ENCODE measurements at places on chromosomes 5 and 9. TPM values are rescaled to one million over a fixed set of nuclear protein-coding genes. Genes with fewer than 3 reads are reported as not detected.

DNA sequence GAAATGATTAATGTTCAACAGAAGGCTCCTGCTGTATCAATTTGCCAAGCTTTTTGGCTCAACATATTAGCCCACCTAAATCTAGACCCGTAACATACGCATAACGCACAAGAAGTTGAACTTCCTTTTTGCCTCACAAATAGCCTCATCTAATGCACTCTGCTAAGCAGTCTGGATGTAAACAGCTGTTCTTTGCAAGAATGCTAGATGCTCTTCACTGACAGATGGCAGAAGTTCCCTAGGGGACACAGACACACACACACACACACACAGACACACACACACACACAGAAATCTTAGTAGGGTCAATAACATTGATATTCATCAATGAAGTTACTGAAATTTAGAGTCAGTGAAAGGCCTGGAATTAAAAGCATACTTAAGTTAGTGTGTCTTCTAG is 13.2 kb upstream of the PCA3 start:
- peak; percentile 51 for DNase-seq

DNA sequence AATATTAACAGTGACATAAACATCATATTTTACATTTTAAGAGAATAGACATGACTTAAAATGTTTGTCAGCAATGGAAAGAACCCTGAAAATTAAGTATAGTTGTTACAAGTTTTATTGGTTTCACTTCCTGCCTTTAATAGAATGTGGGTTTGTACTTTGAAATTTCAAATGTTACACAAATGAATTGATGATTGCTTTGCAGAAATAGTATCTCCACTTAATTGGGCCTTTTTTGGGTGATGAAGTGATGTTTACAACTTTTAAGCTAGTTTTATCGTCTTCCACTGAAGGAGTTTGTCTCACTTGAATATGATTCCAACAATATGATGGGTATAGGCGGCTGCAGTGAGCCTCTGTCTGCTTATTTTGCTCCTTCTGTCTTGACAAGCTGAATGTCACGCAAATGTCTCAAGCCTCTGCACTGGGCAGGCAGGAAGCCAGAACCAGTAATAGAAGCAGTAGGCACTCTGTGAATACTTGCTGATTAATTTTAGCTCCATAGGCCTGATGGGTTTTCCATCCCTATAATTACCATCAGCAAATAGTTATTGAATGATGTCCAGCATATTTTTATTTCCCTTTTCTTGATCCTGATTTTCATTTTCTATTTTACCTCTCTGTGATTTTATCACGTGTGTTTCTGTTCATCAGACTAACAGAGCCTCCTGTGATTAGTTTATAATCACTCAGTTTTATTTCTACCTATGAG is 10.6 kb upstream of the NR3C1 start:
- peak; percentile 70 for DNase-seq

- no peak for DNase-seq
These were observed 187.8 kb downstream of the FANCC start for GRCh38 chr9:95129476-95130291.

DNA sequence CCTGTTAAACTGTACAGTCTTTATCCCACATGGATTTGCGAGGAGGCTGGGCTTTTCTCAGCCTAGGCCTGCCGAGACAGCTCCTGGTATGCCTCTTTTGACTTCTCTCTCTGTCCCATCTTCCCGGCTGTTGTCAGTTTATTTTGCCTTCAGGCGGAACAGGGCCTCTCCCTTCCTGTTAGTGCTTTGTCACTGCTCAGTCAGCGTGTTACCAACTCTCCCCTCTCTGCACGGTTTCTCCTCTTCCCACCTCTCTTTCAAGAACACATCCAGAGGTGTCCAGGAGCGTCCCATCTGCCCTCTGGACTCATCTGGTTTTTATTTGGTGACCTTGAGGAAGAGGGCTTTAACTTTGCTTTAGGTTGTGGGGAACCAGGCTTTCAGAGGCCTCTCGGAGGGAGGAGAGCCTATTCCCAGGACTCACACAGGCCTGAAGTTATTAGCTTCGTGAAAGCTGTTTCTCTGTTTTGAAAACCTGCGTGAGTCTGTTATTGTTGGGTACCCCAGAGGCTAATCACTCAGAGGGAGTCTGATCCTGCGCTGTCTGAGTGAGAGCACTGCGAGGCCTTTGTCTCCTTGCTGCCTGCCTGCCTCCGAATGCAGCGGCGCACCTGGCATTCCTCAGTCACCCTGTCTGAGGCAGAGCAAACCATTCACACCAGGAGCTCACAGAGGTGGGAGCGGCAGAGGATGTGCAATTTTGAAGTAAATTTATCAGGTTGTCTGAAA is 234.4 kb upstream of the MPDZ start:
- DNase-seq: no peak

DNA sequence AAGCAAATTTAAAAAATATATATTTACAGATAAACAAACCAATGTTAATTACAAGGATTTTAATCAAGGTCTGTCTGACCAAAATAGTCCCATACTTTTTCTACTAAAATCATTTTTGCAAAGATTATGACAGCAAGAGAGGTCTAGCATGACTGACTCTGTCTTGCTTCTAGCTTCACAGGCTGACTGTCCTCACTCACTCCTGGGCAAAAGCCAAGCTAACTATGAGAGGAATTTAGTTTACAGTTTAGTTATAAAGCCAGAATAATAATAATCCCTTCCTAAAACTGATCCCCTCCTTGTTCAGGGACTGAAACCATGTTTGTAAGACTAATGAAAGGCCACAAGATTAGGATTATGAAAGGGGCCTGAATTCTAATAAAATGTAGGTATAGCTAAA is 45.5 kb upstream of the HMGCS1 start:
- no peak for DNase-seq

- DNase-seq: peak; percentile 35
These were observed 4.1 kb upstream of the DNAJB5 start for GRCh38 chr9:34985311-34985899.

DNA sequence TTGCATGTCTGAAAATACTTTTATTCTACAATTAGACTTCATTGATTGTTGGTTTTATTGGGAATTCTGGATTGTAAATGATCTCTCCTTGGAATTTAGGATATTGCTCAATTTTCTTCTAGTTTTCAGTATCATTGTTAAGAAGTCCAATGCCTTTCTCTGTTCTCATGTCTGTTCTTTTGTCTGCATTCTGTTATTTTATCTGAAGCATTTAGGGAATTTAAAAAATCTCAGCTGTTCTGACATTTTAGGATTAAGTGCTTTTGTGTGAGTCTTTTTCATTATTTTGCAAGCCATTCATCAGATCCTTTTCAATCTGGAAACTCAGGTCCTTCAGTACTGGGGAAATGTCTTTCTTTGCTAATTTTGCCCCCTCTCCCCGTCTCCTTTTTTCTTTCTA is 4.4 kb upstream of the FER start:
- no peak for DNase-seq

GRCh38 chr5:166845044-166845443 is 1446.4 kb upstream of the WWC1 start:
- peak; percentile 45 for DNase-seq

C9orf50 gene
- polyA plus RNA-seq: 0.26 TPM

GRCh38 chr5:32044939-32045338 is 129.2 kb downstream of the GOLPH3 start:
- DNase-seq: peak; percentile 81

- no peak for DNase-seq
These were observed 1603.5 kb upstream of the C9orf72 start for GRCh38 chr9:29176786-29177185.

CTXN3 gene
- 2.3 TPM for polyA plus RNA-seq

ITK gene
- polyA plus RNA-seq: 0.25 TPM

GRCh38 chr9:76586390-76587314 is 127.7 kb downstream of the GCNT1 start:
- no peak for DNase-seq

GRCh38 chr5:173567548-173567947 is 48.9 kb downstream of the BOD1 start:
- DNase-seq: no peak

PTGER4 gene
- 4.2 TPM for polyA plus RNA-seq

- peak; percentile 94 for DNase-seq
These were observed 80.2 kb upstream of the IER5L start for GRCh38 chr9:129258124-129258822.
